Brain microvascular endothelial cell (primary cell): ENCODE measurements at places on chromosomes 6 and 20.

GRCh38 chr6:87336367-87336766, 7.3 kb upstream of the GJB7 start:
- DNase-seq: no peak

GRCh38 chr6:36717871-36718540, 20.4 kb downstream of the RAB44 start:
- DNase-seq: no peak

DNA sequence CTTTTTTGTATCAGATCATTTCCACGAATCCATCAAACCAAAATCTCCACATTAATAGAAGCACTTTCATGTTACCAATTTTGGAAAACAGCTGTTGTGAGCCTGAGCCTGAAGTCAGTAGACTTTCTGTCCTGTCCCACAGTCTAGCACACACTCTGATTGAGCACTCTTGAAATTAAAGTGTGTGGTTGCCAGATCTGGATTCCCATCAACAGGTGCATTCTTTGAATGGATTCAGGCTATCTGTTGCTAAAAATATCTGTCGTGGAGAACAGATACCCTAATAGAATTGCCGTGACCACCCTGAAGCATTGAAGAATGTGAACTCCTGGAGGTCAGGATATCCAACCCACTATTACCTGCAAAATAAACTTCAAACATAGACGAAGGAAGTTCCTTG, 73.3 kb downstream of the TFAP2A start:
- DNase-seq: no peak

- DNase-seq: peak; percentile 77
These were observed 3.5 kb downstream of the NDUFAF5 start for GRCh38 chr20:13788167-13788834.

GRCh38 chr6:129645106-129645829, 64.7 kb downstream of the ARHGAP18 start:
- no peak for DNase-seq

DNA sequence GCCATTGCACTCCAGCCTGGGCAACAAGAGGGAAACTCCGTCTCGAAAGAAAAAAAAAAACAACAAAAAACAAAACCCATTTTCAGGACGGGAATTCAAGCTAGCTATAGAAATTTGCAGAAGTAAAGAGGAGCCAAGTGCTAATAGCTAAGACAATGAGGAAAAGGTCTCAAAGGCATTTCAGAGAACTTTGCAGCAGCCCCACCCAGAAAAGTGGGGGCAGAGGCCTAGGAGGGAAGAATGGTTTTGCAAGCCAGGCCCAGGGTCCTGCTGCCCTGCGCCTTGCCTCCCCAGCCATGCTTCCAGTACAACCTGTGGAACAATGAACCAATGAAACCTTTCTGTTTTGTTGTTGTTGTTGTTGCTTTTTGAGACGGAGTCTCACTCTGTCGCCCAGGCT, 38.3 kb upstream of the SAMHD1 start:
- DNase-seq: no peak

- DNase-seq: no peak
These were observed 1.2 kb upstream of the PXDC1 start for GRCh38 chr6:3752531-3753227.

GRCh38 chr6:79463621-79464050, 73.6 kb downstream of the LCA5 start:
- DNase-seq: no peak

DNA sequence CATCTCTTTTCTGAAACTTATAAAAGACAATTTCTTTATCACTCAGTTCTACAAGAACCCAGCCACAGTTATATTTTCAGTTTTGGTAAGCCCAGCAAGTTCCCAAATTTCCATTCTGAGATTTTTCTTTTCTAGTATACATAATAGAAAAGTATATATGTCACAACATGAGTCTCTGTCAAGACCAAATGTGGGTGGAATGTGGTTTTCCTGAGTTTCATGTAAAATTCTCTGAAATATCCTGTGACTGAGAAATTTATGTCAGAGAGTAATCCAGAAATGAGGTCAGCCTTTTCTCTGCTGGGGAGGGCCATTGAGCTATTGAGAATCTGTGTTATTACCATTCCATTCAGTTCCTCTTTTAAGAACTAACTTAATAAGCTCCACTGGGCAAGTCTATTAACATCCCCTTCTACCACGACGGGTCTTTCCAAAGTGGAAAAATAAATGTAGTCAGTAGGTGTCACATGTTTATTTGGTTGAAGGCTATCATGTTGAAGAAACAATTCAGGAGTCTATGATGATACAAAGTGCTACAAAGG, 100.7 kb upstream of the HMGN3 start:
- no peak for DNase-seq

DNA sequence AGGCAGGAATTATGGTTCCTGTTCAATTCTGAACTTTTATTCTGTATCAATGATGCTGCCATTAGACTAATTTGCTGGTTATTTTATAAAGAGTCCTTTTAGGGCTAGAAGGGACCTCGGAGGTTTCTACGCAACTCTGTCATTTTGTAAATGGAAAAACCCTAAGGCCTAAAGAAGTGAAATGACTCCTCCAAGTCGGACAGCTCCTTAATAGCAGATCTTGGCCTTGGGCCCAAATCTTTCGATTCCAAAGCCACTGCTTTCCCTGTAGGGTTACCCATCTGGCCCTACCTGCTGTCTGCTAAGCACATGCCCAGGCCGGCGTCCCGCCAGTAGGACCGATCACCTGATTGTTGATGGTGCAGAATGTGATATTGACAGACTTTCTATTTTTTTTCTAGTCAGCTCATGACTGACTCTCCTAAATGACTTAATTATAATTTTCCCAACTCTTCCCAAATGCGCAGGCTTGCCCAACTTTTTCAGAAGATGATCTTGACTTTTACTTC, 40.2 kb downstream of the PLEKHG1 start:
- DNase-seq: no peak

DNA sequence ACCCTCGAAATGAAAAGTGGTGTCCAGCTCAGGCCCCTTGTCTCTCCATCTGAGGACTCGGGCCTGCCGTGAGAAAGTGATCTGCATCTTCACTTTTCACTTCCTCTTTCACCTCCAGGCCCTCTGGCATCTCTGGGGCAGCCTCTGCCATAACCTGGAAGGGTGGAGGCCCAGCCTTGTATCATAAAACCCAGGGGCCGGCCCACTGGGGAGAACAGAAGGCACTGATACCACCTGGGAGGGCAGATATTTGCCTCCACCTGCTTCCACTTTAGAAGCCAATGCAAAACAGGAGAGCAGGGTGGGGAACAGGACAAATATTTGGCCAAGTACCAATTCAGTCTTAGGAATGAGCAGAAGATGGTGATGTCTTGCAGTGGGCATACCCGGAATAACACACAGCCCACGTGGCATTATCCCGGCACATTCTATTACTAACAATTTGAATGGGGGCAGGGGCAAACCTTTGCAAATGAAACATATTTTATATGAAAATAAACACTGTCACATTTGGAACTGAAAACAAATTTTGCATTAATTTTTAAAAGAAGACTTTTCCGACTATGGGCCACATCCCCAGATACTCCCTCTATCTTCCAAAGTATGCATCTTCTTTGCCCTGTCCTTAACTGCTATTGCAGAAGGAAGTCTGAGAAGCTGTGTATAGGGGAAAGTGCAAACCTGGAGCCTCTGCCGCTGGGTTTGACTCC, 69.2 kb upstream of the TBC1D7 start:
- DNase-seq: no peak

- no peak for DNase-seq
These were observed 83.3 kb upstream of the PDE10A start for GRCh38 chr6:165746331-165746730.
